ENCODE measurements at places on chromosomes 3 and 15.

DNA sequence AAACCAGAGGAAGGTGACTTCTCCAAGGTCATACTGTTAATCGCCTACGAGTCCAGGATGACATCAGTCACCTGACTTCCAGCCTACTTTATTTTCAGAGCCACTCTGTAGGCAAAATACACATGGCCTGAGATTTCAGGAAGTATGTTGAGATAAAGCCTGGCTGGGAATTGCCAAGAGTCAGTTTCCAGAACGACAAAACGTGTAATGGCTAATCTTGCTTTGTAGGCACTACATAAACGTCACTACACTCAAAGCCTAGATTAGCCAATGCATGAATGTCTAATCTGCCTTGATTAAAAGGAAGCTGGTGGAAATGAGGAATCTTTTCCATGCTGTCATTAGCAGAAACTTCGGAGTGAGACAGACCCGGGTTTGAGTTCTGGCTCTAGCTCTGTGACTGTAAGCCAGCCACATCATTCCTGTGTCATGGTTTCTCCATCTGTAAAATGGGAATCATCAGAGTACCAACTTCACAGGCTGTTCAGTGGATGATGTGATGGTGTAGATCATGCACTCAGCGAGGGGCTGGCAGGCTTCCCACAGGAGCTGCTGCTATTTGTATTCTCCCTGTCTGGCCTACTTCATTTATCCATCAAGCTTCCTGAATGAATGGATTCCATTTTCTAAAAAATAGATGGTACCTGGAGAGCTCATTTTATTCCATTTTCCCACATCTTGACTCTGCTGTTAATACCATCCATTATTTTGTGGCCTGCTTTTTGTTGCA lies 241.9 kb downstream of the XXYLT1 start:
- H3K4me1 ChIP-seq, result no peaks in the 10 kb centered on the region
- no peak overlapping the region for H3K4me3 ChIP-seq
- H3K27ac ChIP-seq, result no peak overlapping the region

GRCh38 chr3:58356054-58356453 lies 23.4 kb downstream of the PXK start:
- DNase-seq, result no peak
- no peaks in the 10 kb centered on the region for H3K36me3 ChIP-seq
- H3K4me1 ChIP-seq, result no peaks in the 10 kb centered on the region
- H3K4me3 ChIP-seq, result no peak overlapping the region
- H3K27me3 ChIP-seq, result no peaks in the 10 kb centered on the region
- H3K27ac ChIP-seq, result no peak overlapping the region

GRCh38 chr3:78178740-78179363 lies 1139.0 kb downstream of the ROBO2 start:
- no peaks in the 10 kb centered on the region for H3K4me1 ChIP-seq
- H3K27me3 ChIP-seq, result no peaks in the 10 kb centered on the region
- no peak overlapping the region for H3K27ac ChIP-seq
- H3K4me3 ChIP-seq, result no peak overlapping the region
- no peak for DNase-seq

- H3K4me1 ChIP-seq, result no peaks in the 10 kb centered on the region
- no peaks in the 10 kb centered on the region for H3K36me3 ChIP-seq
- H3K27ac ChIP-seq, result no peak overlapping the region
- no peak overlapping the region for H3K4me3 ChIP-seq
- H3K27me3 ChIP-seq, result no peaks in the 10 kb centered on the region
- no peak for DNase-seq
Measured at GRCh38 chr15:73518180-73518862, 75.4 kb downstream of the REC114 start.

- peaks cover 8% of the 10 kb centered on the region for H3K36me3 ChIP-seq
- H3K4me1 ChIP-seq, result peaks cover 7% of the 10 kb centered on the region
- H3K27me3 ChIP-seq, result no peaks in the 10 kb centered on the region
- peak overlapping the region; percentile 3 for H3K4me3 ChIP-seq
- H3K27ac ChIP-seq, result no peak overlapping the region
Measured at GRCh38 chr3:45664578-45664977, 24.6 kb upstream of the SACM1L start.

- no peaks in the 10 kb centered on the region for H3K27me3 ChIP-seq
- peaks cover 89% of the 10 kb centered on the region for H3K36me3 ChIP-seq
- H3K4me1 ChIP-seq, result peaks cover 3% of the 10 kb centered on the region
- no peak overlapping the region for H3K4me3 ChIP-seq
Measured at GRCh38 chr15:92941668-92942067, 41.5 kb downstream of the CHD2 start.

- H3K4me3 ChIP-seq, result no peak overlapping the region
- H3K27me3 ChIP-seq, result no peaks in the 10 kb centered on the region
Measured at GRCh38 chr3:154334973-154335420, 10.7 kb upstream of the DHX36 start.

DNA sequence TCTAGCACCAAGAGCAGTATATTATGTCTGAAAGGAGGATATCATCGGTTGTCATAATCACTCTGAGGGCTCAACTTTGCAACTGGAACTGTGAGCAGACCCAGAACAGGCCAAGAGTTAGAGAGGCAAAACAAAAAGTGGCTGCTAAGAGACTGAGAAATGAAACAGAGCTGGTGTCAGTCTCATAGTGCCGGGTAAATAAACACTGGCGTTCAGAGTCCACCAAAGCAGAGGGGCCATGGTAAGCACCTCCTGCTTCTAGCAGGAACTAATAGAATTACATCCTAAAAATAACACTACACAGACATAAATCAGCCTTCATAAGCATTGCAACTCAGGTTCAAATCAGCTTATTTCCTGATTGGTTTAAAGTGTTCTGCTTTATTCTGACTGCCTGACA lies 10.3 kb upstream of the IL12A start:
- no peaks in the 10 kb centered on the region for H3K36me3 ChIP-seq
- H3K4me1 ChIP-seq, result no peaks in the 10 kb centered on the region
- no peak for DNase-seq
- no peaks in the 10 kb centered on the region for H3K27me3 ChIP-seq

- DNase-seq, result no peak
- no peaks in the 10 kb centered on the region for H3K27me3 ChIP-seq
Measured at GRCh38 chr3:32641356-32641755, 43.6 kb upstream of the CNOT10 start.

All from tibial artery (tissue), 4 donors.